Small intestine (tissue), 16 donors: ENCODE measurements at places on chromosomes 2 and 18. TPM values are rescaled to one million over a fixed set of nuclear protein-coding genes. Genes with fewer than 3 reads are reported as not detected.

Gene SMYD5
- 17.0 TPM for polyA plus RNA-seq

- H3K27ac ChIP-seq: no peak overlapping the region
- peaks cover 14% of the 10 kb centered on the region for H3K4me1 ChIP-seq
- H3K36me3 ChIP-seq: no peaks in the 10 kb centered on the region
- H3K4me3 ChIP-seq: no peak overlapping the region
- DNase-seq: peak; percentile 27
Measured at GRCh38 chr2:97936199-97936598, 59.5 kb downstream of the TMEM131 start.

DNA sequence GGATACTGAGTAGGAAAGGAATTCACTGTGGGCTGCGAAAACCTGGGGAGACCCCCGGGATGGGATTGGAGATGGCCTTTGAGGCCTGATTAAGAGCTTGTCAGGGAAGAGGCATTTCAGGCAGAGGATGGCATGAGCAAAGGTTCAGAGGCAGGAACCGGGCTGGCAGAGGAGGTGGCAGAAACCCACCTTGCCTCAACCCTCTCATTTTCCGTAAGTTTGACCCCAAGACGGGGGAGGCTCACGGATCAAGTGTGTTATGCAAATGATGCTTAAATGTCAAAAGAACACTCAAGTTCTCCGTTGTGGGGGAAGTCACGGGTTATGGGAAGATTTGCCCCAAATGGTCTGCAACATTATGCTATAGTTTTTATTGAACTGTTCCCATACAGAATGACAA, 88.3 kb downstream of the MYCN start:
- H3K27ac ChIP-seq: no peak overlapping the region
- H3K36me3 ChIP-seq: no peaks in the 10 kb centered on the region
- H3K4me1 ChIP-seq: no peaks in the 10 kb centered on the region
- H3K4me3 ChIP-seq: no peak overlapping the region
- no peaks in the 10 kb centered on the region for H3K27me3 ChIP-seq

- no peaks in the 10 kb centered on the region for H3K27me3 ChIP-seq
- no peaks in the 10 kb centered on the region for H3K36me3 ChIP-seq
- H3K4me1 ChIP-seq: no peaks in the 10 kb centered on the region
- peak; percentile 19 for DNase-seq
Measured at GRCh38 chr2:160332318-160332717, 132.2 kb upstream of the ITGB6 start.

DNA sequence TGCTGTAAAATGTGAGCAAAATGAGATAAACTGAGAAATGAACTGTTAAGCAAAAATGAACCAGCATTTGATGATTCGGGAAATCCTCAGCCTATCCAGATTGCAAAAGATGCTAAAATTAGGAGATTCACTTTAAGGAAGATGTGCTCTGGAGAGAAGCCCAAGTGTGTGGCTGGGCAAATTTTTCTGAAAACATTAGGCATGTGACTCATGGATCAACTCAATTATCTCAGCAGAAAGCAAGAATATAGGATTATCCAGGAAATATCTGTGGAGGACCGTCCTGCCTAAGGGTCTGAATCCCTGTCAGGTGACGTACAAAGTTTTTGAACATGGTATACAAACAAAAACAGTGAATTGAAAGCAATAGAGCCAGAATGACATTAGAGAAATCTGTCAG, 1268.3 kb upstream of the TMEFF2 start:
- H3K27me3 ChIP-seq: no peaks in the 10 kb centered on the region
- no peak for DNase-seq
- H3K4me3 ChIP-seq: no peak overlapping the region
- H3K36me3 ChIP-seq: no peaks in the 10 kb centered on the region
- H3K4me1 ChIP-seq: no peaks in the 10 kb centered on the region
- H3K27ac ChIP-seq: no peak overlapping the region

DNA sequence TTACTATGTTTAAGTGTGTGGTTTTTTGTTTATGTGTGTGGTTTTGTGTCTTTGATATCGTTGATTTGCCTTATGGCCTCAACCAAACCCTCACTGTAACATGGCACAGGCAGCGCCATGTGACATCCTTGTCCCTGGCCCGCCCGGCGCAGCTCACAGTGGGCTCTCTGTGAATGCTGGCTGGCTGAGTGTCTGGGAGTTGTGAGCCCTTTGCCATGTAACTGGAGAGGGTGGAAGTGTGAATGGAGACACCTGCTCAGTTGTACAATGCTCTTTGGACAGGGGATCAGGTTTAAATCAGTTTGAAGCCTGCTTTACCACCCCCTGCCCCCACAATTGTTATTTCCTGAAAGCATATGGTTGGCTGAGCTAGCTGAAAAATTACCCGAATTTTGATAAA, 41.8 kb downstream of the TCF7L1 start:
- no peaks in the 10 kb centered on the region for H3K27me3 ChIP-seq
- no peak overlapping the region for H3K27ac ChIP-seq
- H3K4me1 ChIP-seq: peaks cover 23% of the 10 kb centered on the region
- H3K36me3 ChIP-seq: no peaks in the 10 kb centered on the region
- DNase-seq: no peak

GRCh38 chr2:102283996-102284395, 27.4 kb upstream of the IL1RL1 start:
- H3K27me3 ChIP-seq: peaks cover 5% of the 10 kb centered on the region
- no peak for DNase-seq
- no peak overlapping the region for H3K4me3 ChIP-seq
- no peaks in the 10 kb centered on the region for H3K36me3 ChIP-seq
- no peak overlapping the region for H3K27ac ChIP-seq

- DNase-seq: no peak
- H3K4me1 ChIP-seq: no peaks in the 10 kb centered on the region
- no peaks in the 10 kb centered on the region for H3K27me3 ChIP-seq
Measured at GRCh38 chr2:7825591-7826312, 856.1 kb upstream of the ID2 start.

DNA sequence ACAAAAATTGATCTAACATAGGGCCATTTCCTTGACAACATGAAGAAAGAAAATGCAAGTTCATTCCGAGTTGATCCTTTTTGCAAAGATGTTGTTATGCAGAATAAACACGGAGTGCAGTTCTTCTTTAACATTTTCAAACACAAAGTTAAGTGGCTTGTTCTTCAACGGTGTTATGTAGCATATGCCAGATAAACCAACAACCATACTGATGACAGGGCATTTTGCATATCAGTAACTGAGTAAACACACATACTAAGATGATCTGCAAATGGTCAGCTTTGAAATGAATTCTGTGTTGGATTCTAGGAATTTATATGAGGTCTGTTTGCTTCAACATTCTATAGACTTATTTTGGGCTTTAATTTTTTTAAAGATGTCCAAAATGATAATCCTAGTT, 266.4 kb downstream of the GPD2 start:
- H3K27me3 ChIP-seq: no peaks in the 10 kb centered on the region
- no peaks in the 10 kb centered on the region for H3K4me1 ChIP-seq
- no peak overlapping the region for H3K4me3 ChIP-seq
- H3K36me3 ChIP-seq: no peaks in the 10 kb centered on the region
- DNase-seq: no peak
